ENCODE measurements at places on chromosomes 1 and 21.
A peak's percentile ranks its signal among the peaks of the same experiment; 100 is the strongest.

- DNase-seq, result peak; percentile 60
Measured at GRCh38 chr21:45029298-45029947, 45.0 kb upstream of the ADARB1 start.

GRCh38 chr1:184752656-184753055, 2.0 kb downstream of the EDEM3 start:
- no peak for DNase-seq

DNA sequence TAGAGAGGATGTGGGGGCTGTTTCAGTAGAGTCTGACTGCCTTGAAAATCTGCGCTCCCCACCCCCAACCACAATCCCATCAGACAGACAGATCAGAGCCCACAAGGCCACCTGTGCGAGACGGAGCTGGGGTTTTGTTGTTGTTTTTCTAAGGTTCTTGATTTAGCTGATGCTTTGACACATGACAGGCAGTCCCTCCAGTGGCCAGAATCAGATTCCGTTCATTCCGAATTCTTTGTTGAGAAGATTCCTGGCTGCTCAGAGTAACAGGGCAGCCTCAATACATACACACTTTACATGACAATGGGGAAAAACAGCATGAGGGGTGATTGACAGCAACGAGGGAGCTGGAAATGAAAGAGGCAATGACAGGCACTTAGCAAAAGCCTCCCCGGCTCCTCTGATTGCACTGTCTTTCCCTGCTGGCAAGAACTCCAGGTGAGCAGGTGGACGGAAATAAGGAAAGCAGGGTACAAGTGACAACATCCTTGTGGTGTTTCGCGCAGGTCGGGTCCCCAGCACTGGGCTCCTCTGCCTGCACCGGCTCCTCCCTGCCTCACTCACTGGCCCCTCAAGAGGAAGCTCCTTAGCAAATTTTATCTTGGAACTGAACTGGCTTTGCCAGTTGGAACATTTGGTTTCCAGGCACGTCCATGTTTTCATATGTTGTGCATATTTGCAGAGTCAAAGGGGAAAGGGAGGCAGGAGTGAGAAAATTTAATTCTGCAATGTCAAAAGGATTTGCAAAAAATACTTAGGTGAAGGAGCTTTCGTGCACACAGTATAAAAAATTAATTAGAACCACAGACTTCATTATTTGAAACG, 148.7 kb downstream of the PGBD5 start:
- no peak for DNase-seq

DNA sequence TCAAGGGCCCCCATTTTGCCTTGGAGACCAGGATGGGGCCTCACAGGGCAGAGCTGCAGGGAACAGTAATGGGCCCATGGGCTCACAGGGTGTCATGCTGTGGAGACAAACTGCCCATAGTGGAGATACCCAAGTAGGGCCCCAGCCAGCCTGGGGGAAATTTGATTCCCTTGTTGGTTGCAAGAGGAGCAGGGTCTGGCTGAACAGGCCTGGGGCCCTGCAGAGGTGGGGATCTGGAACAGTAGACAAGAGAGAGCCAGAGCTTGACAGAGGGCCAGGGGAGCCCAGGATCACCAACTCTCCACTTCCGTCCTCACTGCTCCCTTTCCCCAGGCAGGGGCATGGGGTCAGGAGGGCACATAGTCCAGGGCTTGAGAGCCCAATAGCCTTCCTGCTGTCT, 8.7 kb downstream of the S100B start:
- DNase-seq, result no peak

DNA sequence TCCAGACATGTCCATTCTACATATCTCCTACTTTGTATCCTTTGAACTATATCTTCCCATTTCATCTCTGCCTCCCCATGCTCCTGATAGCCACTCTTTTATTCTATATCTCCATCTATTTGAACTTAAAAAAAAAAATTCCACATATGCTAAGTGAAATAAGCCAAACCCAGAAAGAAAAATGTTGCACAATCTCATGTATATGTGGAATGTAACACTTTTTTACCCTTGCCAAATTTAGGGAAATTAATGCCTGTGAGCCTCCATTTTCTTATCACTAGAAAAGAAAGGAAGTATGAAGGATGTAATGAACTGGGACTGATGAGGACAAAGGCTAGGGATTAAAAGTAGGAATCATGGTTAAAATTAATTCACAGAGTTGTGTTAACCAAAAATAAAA, 53.5 kb downstream of the RGS13 start:
- DNase-seq, result no peak

DNA sequence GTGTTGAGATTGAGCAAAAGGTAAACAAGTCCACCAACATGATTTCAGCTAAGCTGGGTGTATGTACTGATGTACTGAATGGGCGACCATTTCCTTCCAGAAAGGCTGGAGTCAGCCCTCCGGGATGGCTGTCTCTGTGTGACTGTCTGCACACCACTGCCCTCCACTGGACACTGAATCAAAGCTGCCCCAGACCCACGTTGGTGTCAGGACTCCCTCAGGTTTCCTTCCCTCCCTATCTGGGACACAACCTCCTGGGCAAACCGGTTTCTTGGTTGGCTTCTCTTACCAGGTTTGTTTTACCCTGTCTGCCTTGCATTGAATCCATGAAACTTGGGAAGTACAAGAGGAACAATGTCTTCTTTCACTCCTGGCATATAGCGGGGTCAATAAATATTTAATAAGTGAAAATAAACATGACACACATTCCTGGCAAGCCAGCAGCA, 5.3 kb upstream of the SRP9 start:
- DNase-seq, result peak; percentile 76

GRCh38 chr1:115430441-115431158, 92.6 kb upstream of the NGF start:
- no peak for DNase-seq

- DNase-seq, result no peak
Measured at GRCh38 chr1:9426291-9426711, 113.0 kb upstream of the SLC25A33 start.

DNA sequence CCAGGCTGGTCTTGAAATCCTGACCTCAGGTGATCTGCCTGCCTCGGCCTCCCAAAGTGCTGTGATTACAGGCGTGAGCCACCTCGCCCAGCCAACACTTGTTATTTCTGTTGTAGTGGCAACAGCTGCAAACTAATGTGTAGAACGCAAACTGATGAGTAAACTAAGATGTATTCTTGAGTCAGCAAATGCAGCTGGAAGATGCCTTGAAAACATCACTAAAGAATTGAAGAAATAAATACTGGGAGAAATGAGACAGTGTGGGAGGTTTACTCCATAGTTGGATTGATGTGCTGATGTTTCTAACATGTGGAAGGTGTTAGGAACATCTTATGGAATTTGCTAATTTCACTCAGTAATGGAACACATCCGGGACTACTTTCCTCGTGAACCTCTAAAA, 61.3 kb upstream of the KCNE2 start:
- DNase-seq, result no peak

DNA sequence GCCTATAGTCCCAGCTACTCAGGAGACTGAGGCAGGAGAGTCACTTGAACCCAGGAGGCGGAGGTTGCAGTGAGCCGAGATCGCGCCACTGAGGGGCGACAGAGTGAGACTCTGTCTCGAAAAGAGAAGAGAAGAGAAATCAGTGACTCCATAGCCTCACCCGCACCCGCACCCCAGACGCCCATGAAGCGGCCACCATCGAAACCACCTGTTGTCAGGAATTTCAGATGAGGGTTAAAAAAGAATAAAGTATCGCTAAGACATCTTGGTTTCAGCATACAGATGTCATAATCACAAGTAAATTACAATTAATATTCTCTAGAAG, 47.4 kb downstream of the NPHP4 start:
- DNase-seq, result no peak

All from left ventricle myocardium inferior (tissue), 1 donor.